HCT116 (cell line): ENCODE measurements at places on chromosomes 12 and 14.

DNA sequence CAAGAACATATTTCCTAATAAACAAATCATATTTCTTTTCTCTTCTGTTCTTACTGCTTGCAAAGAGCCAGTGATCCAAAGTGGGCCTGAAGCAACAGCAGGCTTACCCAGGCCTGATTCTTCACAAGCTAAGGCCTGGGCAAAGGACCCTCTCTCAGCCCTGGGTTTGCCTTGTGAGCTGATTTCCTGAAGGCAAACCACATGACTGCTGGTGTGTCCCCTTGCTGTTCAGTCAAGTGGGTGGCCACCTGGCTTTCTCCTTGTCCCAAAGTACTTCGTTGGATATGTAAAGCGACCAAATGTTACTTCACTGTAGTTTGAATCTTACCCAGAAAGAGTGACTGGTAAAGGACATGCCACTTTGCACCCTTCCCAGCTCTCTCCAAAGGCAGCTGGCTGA is 392.9 kb downstream of the ZFP36L1 start:
- no peaks in the 10 kb centered on the region for H3K36me3 ChIP-seq
- no peak for DNase-seq
- H3K27me3 ChIP-seq: no peaks in the 10 kb centered on the region
- H3K4me3 ChIP-seq: no peak overlapping the region
- H3K27ac ChIP-seq: no peak overlapping the region

GRCh38 chr14:64580467-64580866 is 30.7 kb downstream of the PPP1R36 start:
- H3K4me3 ChIP-seq: no peak overlapping the region
- peaks cover 7% of the 10 kb centered on the region; the same call in 1 of the 2 replicates for H3K4me1 ChIP-seq
- H3K27ac ChIP-seq: no peak overlapping the region
- H3K36me3 ChIP-seq: no peaks in the 10 kb centered on the region
- DNase-seq: no peak

DNA sequence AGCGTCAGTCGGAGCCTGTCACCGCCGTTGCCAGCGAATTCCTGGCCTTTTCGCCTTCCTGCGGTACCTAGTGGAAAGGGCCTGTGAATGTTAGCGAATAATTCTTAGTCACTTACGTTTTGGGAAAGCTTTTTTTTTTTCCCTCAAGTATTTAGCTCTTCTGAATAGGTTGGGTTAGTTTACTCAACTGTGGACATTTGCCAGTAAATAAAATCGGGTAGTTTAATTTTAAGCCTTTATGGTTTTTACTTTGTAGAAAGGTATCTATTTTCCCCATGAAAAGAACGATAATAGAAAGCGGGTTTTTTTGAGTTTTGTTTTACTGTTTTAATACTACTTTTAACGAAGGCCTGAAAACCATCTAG is 1.7 kb downstream of the YY1 start:
- no peaks in the 10 kb centered on the region for H3K27me3 ChIP-seq
- peak overlapping the region; percentile 99 for H3K27ac ChIP-seq
- peak overlapping the region; percentile 65 for H3K4me3 ChIP-seq
- peaks cover 39% of the 10 kb centered on the region for H3K4me1 ChIP-seq
- no peak for DNase-seq
- H3K36me3 ChIP-seq: peaks cover 15% of the 10 kb centered on the region; the same call in 1 of the 2 replicates

GRCh38 chr12:109027767-109028166 is 6.9 kb upstream of the SVOP start:
- H3K36me3 ChIP-seq: no peaks in the 10 kb centered on the region
- no peak overlapping the region for H3K4me3 ChIP-seq
- H3K4me1 ChIP-seq: no peaks in the 10 kb centered on the region
- DNase-seq: no peak
- H3K27ac ChIP-seq: no peak overlapping the region

- no peak overlapping the region for H3K4me3 ChIP-seq
- DNase-seq: no peak
- H3K4me1 ChIP-seq: no peaks in the 10 kb centered on the region
- H3K36me3 ChIP-seq: no peaks in the 10 kb centered on the region
- 0 out of 2 replicates have a peak, but pooled peaks cover 6% of the 10 kb centered on the region for H3K27me3 ChIP-seq
Observed at GRCh38 chr12:24752763-24753462, 196.0 kb downstream of the BCAT1 start.

- no peaks in the 10 kb centered on the region; the same call in 1 of the 2 replicates for H3K27me3 ChIP-seq
- H3K36me3 ChIP-seq: no peaks in the 10 kb centered on the region
- peak overlapping the region; percentile 84 for H3K27ac ChIP-seq
- H3K4me3 ChIP-seq: peak overlapping the region; percentile 38
- peaks cover 48% of the 10 kb centered on the region for H3K4me1 ChIP-seq
Observed at GRCh38 chr12:6272300-6273204, 37.9 kb upstream of the PLEKHG6 start.

DNA sequence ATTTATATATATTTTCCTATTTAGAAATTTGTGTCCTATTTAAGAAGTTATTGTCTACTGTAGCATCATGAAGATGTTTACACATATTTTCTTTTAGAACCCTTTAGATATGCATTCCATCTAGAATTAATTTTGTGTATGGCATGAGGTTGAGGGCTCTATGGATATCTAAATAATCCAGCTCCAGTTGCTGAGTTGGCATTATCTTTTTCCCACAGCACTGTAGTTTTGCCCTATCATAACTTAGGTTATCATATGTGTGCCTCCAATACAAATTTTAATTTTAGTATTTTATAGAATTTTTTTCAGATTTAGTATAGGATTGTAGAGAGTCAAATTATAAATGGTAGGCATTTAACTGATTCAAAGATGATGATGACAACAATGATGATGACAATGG is 159.3 kb downstream of the NPAS3 start:
- no peaks in the 10 kb centered on the region for H3K4me1 ChIP-seq
- no peak overlapping the region for H3K4me3 ChIP-seq
- no peaks in the 10 kb centered on the region for H3K27me3 ChIP-seq
- DNase-seq: no peak
- no peaks in the 10 kb centered on the region for H3K36me3 ChIP-seq

DNA sequence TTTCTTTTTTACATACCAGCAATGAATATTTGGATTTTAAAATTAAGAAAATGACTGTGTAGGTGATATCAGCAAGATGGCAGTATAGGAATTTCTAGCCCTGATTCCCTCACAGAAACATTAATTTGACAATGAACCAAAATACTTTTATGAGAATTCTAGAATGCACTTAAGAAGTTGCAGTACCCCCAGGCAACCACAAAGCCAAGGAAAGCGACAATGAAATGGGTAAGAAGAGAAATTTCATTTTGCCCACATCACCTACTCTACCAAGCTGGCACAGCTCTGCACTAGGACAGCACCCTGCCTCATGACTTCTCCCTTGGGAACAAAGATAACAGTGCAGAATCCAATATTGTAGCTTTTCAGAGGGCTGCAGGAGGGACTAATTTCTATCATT is 6.6 kb downstream of the OR9K2 start:
- no peaks in the 10 kb centered on the region for H3K4me1 ChIP-seq
- no peaks in the 10 kb centered on the region for H3K36me3 ChIP-seq
- H3K27me3 ChIP-seq: peaks cover 24% of the 10 kb centered on the region

GRCh38 chr14:56064513-56064912 is 53.7 kb upstream of the PELI2 start:
- DNase-seq: no peak
- no peaks in the 10 kb centered on the region for H3K4me1 ChIP-seq
- H3K36me3 ChIP-seq: no peaks in the 10 kb centered on the region
- peaks cover 12% of the 10 kb centered on the region for H3K27me3 ChIP-seq
- H3K4me3 ChIP-seq: no peak overlapping the region

DNA sequence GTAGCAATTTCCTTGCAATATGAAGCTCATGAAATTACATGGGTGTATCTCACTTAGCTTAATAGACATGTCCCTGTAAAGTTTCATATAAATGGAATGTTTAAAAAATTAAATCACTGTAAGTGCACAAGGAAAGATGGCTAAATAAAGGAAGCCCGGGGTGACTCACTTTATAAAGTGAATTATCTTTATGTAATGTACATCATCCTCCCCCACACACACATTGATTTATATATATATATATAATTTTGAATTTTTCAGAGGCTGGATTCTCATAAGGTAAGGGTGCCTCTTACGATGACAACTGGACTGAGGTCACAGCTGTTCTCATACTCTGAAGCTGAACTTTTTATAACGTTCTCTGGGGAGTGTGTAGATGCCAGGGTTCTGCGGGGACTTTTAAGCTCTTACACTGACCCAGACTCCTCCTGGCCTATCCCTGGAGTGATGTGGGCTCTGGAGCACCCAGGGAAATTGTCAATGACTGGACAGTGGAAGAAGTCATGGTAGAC is 108.7 kb upstream of the HIF1A start:
- H3K27me3 ChIP-seq: no peaks in the 10 kb centered on the region
- no peak overlapping the region for H3K4me3 ChIP-seq
- H3K36me3 ChIP-seq: no peaks in the 10 kb centered on the region
- no peak overlapping the region for H3K27ac ChIP-seq

GRCh38 chr12:89709995-89710872 is 1.6 kb upstream of the ATP2B1 start:
- H3K4me1 ChIP-seq: peaks cover 24% of the 10 kb centered on the region
- peak overlapping the region; percentile 51; the same call in 1 of the 2 replicates for H3K27ac ChIP-seq
- H3K27me3 ChIP-seq: no peaks in the 10 kb centered on the region

DNA sequence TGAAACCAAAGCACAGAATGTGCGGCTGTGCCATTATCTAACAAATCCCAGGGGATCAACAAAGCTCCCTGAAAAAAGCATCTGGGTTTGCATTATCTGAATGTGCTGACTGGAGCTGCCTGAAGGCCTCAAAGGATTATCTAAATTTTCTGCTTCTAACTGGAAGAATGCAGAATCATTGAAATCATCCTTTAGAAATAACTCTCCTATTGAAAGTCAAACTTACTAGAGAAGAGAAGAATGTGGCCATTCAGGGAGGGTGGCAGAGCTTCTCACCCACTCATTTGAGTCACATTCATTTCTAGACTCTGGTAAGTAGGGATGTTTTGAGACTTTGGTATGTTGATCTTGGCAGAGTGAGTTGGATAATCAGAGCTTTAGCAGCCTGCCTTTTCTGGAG is 220.6 kb upstream of the RGS6 start:
- H3K36me3 ChIP-seq: no peaks in the 10 kb centered on the region
- H3K4me1 ChIP-seq: peaks cover 8% of the 10 kb centered on the region
- no peak overlapping the region for H3K27ac ChIP-seq
- no peak for DNase-seq

DNA sequence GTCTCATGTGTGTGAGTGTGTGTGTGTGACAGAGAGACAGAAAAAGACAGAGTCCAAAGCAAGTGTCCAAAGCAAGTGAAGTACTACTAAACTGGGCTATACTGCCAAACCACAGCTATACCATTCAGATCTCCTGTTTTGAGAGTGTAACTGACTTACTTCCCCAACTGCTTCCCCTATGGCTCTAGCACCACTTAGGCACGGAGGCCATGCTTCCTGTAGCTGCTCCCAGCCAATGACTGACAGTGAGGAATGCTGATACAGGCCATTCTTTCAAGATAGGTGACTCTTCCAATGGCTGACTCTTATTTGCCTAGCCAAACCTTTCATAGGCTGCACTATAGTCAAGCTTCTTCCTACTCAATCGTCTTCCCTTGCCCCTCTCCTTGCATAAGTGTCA is 393.2 kb downstream of the BCAT1 start:
- H3K36me3 ChIP-seq: no peaks in the 10 kb centered on the region
- no peaks in the 10 kb centered on the region for H3K4me1 ChIP-seq
- no peak overlapping the region for H3K27ac ChIP-seq
- no peaks in the 10 kb centered on the region for H3K27me3 ChIP-seq
- no peak overlapping the region for H3K4me3 ChIP-seq
- no peak for DNase-seq

DNA sequence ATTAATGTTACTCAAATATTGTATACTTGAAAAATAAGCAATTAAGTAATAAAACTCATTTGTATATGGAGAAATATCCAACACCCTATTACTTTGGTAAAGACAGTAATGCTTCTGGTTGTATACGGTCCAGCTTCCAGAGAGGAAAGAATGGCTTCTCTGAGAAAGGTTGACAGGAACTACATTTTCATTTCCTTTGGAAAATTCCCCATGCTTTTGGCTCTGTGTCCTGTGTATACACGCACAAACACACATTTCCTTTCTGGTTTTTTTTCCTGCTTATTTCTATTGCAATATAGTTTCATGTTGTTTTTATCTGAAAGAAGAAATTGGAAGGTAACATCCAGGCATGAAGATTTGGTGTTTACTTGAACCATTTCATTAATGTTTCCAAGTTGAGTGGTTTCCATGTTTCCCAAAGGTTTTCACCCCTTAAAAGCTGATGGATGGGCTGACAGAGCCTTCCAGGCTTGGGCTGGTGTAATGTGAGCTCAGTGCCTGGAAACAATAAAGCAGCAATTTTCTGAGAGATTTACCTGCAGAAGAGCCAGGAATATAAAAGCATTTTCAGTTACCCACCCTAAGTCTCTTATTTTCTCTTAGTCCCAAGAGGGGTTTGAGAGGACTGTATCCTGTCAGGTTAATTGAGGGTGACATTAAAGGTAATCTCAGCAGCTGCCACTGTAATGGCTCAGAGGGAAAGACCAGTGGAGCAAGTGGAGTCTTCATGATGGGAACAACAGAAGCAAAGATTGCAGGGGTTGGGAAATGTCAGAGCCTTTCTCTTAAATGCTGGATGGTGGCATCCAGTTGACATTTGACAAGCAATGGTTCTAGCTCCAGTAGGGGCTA is 33.4 kb upstream of the TMTC1 start:
- no peak for DNase-seq
- H3K36me3 ChIP-seq: no peaks in the 10 kb centered on the region
- H3K27ac ChIP-seq: no peak overlapping the region
- no peak overlapping the region for H3K4me3 ChIP-seq
- H3K4me1 ChIP-seq: no peaks in the 10 kb centered on the region
- H3K27me3 ChIP-seq: no peaks in the 10 kb centered on the region

- H3K27ac ChIP-seq: no peak overlapping the region
- no peaks in the 10 kb centered on the region for H3K4me1 ChIP-seq
- no peak for DNase-seq
- no peak overlapping the region for H3K4me3 ChIP-seq
- H3K27me3 ChIP-seq: no peaks in the 10 kb centered on the region
Observed at GRCh38 chr12:92504594-92504981, 198.2 kb upstream of the PLEKHG7 start.

GRCh38 chr14:91858536-91859275 is 8.6 kb downstream of the TC2N start:
- DNase-seq: peak; percentile 16
- no peak overlapping the region for H3K4me3 ChIP-seq
- peaks cover 2% of the 10 kb centered on the region; the same call in 1 of the 2 replicates for H3K4me1 ChIP-seq
- H3K27ac ChIP-seq: no peak overlapping the region

DNA sequence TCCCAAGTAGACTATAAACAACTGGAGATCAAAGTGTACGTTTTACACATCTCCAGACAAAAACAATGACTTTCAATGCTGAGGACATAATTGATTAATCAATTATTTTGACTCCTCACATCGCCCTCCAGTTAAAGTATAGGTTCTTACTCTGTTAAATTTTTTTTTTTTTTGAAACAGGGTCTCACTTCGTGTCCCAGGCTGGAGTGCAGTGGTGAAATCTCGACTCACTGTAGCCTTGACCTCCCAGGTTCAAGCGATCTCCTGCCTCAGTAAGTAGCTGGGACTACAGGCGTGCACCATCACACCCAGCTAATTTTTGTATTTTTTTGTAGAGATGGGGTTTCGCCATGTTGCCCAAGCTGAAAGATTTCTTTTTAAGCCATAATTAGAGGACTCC is 938 bp upstream of the CCNB1IP1 start:
- H3K4me1 ChIP-seq: peaks cover 12% of the 10 kb centered on the region
- no peak overlapping the region for H3K4me3 ChIP-seq
- H3K27ac ChIP-seq: no peak overlapping the region
- H3K36me3 ChIP-seq: peaks cover 11% of the 10 kb centered on the region
- H3K27me3 ChIP-seq: no peaks in the 10 kb centered on the region
- no peak for DNase-seq

GRCh38 chr12:47841910-47842309 is 22.2 kb upstream of the HDAC7 start:
- H3K36me3 ChIP-seq: no peaks in the 10 kb centered on the region
- H3K27me3 ChIP-seq: no peaks in the 10 kb centered on the region
- no peak for DNase-seq
- peaks cover 21% of the 10 kb centered on the region; the same call in 1 of the 2 replicates for H3K4me1 ChIP-seq
